Omental fat pad (tissue), 4 donors: ENCODE measurements at places on chromosomes 5 and 9. TPM values are rescaled to one million over a fixed set of nuclear protein-coding genes. Genes with fewer than 3 reads are reported as not detected.

- no peak for DNase-seq
Measured at GRCh38 chr5:72661405-72661804, 154.2 kb upstream of the ZNF366 start.

GRCh38 chr5:177382423-177383029, 1.7 kb upstream of the SLC34A1 start:
- DNase-seq = no peak

DNA sequence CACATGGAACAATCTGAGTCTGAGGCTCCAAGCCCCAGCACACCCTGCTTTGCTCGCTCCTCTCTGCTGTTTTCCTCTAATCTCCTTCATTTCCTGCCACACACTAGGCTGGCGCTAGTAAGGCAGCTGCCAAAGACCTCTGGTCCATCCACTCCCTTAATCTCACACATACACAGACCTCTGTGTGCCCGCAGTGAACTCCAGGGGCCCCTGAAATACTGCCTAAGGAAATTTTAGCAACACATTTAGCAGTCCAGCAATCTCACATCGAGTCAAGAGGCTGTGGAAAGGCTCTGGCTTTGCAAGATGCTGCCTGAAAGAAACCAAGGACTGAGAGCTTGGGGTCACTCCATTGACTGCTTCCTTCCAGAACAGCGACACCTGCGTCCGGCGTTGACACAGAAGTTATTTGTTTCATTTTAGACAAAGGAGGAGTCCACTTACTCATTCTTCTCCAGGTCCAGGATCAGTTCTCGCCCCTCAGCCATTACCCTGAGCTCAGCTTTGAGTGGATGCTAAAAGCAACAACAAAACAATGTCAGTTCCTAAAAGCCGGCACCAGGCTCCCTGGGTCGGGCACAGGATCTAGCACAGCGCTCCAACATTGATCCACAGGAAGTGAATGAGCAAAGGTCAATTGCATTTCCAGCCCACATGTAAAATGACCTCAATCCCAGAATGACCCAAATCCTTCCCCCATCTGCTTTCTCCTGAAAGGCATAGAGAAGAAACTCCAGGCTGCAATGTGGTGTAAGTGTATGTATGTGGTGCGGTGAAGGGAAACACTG, 11.5 kb downstream of the ADAM19 start:
- no peak for DNase-seq

DNA sequence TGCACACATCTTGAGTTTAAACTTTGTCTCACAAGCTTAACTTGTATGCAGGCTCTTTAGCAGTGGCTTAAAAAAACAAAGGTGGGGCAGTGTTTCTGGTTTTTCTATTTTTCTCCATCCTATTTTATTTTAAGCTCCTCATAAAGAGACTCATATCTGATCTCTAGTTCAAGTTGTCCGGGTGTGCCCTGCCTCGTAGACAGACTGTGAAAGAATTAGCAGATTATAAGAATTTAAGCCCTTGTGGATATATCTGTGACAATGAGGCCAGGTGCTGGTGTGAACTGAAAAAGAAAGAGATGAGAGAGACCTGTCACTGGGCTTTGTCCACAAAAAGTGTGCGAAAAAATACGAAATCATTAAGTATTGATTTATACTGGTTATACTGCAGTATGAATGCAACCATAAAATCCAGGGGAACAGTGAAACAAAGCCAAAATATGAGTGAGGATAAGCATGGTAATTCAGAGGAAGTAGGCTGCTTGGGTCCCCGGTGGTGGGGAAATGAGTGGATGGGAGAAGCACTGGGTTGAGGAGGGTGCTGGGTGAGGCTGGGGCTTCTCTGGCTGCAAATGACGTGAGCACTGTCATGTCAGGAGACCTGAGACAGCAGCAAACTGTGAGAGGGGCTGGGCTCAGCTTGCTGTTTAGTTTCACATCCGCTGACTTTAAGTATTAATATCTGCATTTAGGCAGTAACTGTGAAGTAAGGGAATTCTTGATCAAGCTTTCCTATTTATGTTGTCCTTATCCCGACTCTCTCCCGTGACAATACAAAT, 179.7 kb upstream of the ANKRD55 start:
- DNase-seq = no peak

DNA sequence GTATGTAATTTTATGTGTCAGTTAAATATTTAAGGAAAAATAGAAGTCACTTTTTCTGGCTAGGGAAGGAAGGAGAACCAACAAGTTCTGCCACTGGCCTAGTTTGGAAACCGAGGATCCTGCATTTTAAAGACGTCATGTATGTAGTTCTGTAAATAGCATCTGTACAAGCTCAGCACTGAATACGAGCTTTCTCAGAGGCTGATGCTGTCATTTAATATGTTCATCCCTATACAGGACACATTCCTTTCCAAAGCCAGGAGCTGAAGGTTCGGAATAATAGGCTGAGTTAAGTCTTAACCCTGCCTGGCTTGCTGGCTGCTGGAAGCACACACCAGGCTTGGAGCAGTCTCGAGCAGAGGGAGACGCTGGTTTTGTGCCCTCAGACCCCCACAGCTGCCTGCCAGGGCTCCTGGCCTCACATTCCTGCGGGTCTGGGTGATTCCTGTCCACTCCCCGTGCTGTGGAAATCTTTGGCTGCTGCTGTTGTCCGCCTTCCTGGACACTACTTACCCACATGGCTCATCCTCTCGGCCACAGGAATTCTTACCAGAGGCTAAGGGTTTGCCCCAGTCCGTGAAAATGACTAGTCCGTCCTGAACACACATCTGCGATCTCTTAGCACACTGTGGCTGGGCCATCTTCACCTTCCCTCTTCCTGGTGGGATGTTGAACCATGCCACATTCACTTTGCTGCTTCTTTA, 36.6 kb downstream of the SLC46A2 start:
- no peak for DNase-seq

DNA sequence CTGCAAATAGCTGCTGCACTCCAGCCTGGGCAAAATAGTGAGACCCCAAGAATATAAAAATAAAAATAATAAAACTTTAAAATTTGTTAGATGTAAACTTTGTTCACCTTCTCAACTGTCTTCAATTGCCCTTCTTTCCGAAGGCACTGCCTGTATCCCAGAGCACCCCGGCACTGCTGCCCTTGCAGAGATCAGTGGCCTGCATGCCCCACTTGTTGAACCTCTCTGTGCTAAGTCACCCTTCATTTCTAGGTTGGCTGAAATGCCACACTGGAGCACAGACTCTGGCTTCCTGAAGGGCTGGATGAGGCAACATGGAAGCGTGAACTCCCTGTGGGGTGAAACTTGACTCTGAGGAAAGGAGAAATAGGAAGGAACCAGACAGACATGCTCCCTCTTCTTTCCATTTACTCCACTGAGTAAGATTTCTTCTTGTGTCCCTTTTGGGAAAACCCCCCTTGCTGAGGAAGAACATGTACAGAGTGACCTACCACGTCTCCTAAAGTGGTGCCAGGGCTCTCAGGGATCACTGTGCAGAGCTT, 8.4 kb upstream of the JMY start:
- DNase-seq = no peak

GRCh38 chr5:89493414-89493813, 610.4 kb upstream of the MEF2C start:
- no peak for DNase-seq

- no peak for DNase-seq
Measured at GRCh38 chr5:55324815-55325418, 17.1 kb downstream of the MTREX start.

- DNase-seq = no peak
Measured at GRCh38 chr9:106383072-106383471, 479.9 kb upstream of the ZNF462 start.

DNA sequence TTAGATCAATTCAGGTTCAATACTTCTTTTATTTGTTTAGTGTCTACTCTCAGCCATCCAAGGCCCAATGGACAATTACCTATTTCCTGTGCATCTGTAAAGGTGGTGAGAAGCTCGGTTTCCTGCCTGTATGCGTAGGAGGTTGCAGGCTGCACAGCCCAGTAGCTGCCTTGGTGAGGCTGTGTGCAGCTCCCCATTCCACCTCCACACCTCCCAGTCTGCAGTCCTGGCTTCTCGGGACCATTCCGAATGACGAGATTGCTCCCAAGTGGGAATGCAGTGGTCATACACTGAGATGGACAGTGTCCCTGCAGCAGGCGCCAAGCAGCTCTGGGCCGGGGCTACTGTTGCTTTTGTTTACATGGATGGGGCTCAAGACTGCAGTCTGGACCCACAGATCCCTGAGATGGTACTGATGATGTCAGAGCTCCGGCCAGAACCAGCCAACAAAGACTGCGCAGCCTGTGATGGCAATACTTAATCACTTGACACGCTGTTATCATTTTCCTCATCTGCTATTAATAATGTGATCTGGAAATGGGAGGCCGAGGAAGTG, 206.1 kb upstream of the IRX1 start:
- no peak for DNase-seq

GRCh38 chr5:74123929-74124328, 497.9 kb downstream of the ARHGEF28 start:
- DNase-seq = no peak

DNA sequence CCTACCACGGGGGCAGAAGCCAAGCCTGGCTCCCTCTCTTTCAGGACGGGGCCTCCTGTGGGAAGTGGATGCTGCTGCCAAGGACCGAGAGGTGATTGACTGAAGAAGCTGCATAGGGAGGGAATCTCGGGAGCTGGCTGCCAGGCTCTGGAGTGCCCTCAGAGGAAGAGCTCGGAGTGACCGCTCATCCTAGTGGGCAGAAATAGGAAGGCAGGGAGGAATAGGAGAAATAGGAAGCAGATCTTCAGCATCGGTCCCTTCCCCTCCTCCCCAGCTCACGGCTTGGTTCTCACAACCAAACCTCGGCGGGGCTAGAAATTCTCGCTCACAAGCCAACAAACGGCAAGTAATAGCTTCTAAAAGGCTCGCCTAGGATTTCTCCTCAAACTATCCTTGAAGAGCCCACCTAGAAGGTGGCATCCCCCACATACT, 159.9 kb upstream of the RAI14 start:
- DNase-seq = no peak

Gene KLHL9
- total RNA-seq = 17.7 TPM

Gene RASEF
- total RNA-seq = 1.1 TPM

Gene SNX24
- total RNA-seq = 21.5 TPM

Gene GALNT12
- 4.7 TPM for total RNA-seq

Gene CER1
- total RNA-seq = not detected
